ENCODE measurements at places on chromosomes 2 and 18. TPM values are rescaled to one million over a fixed set of nuclear protein-coding genes. Genes with fewer than 3 reads are reported as not detected.

The SERPINB13 gene
- 16.7 TPM for total RNA-seq

The MROH2A gene
- not detected for total RNA-seq

The SERPINB10 gene
- 0.43 TPM for total RNA-seq

The STARD6 gene
- total RNA-seq = not detected

The GDF7 gene
- total RNA-seq = under 0.01 TPM

The ANAPC1 gene
- total RNA-seq = 74.8 TPM

The IL36A gene
- 1.0 TPM for total RNA-seq

The CFC1 gene
- not detected for total RNA-seq

The FEV gene
- not detected for total RNA-seq

The COL4A3 gene
- not detected for total RNA-seq

The RNF144A gene
- total RNA-seq = 1.1 TPM

The UGT1A3 gene
- not detected for total RNA-seq

The MBP gene
- 54.7 TPM for total RNA-seq

The EMILIN2 gene
- 0.68 TPM for total RNA-seq

The SCYGR8 gene
- total RNA-seq = not detected

The LHCGR gene
- total RNA-seq = not detected

The SPRED2 gene
- total RNA-seq = 6.8 TPM

The CTNNA2 gene
- not detected for total RNA-seq

The TLX2 gene
- not detected for total RNA-seq

The TUBA3D gene
- not detected for total RNA-seq

The TOGARAM2 gene
- not detected for total RNA-seq

The RNU2-63P gene
- 51.9 TPM for total RNA-seq

The CCDC138 gene
- total RNA-seq = 4.1 TPM

The PMS1 gene
- total RNA-seq = 29.7 TPM

The LRP1B gene
- under 0.01 TPM for total RNA-seq

The SLC5A7 gene
- total RNA-seq = not detected

The LDAH gene
- total RNA-seq = 10.3 TPM

The GREB1 gene
- 0.28 TPM for total RNA-seq

The M1AP gene
- 2.8 TPM for total RNA-seq

The TDRD15 gene
- not detected for total RNA-seq

The DNAJC10 gene
- 153 TPM for total RNA-seq

The CYP27A1 gene
- 0.64 TPM for total RNA-seq

The POTEJ gene
- total RNA-seq = not detected

The CCL20 gene
- total RNA-seq = 2.1 TPM

The ADAM23 gene
- under 0.01 TPM for total RNA-seq

The G6PC2 gene
- not detected for total RNA-seq

The QPCT gene
- total RNA-seq = 16.1 TPM

The FZD7 gene
- total RNA-seq = 2.1 TPM

The RAX gene
- total RNA-seq = not detected

The ARHGAP28 gene
- under 0.01 TPM for total RNA-seq

The ANO7 gene
- not detected for total RNA-seq

The FAM228A gene
- not detected for total RNA-seq

The TWIST2 gene
- total RNA-seq = 4.8 TPM

The RAB11FIP5 gene
- 23.6 TPM for total RNA-seq

The SLC11A1 gene
- total RNA-seq = 0.34 TPM

The C2orf80 gene
- not detected for total RNA-seq

The TRIM43 gene
- not detected for total RNA-seq

The C1QL2 gene
- total RNA-seq = not detected

The REEP1 gene
- total RNA-seq = under 0.01 TPM

The CPLX4 gene
- total RNA-seq = not detected

The RSAD2 gene
- total RNA-seq = 1.1 TPM

The RNF149 gene
- total RNA-seq = 144 TPM

The ZSWIM2 gene
- total RNA-seq = not detected

The LRATD1 gene
- total RNA-seq = 27.0 TPM

Measured in nasal cavity respiratory epithelium epithelial cell of viscerocranial mucosa (primary cell).